ENCODE measurements at places on chromosomes 12 and 14.
A peak's percentile ranks its signal among the peaks of the same experiment; 100 is the strongest.

DNA sequence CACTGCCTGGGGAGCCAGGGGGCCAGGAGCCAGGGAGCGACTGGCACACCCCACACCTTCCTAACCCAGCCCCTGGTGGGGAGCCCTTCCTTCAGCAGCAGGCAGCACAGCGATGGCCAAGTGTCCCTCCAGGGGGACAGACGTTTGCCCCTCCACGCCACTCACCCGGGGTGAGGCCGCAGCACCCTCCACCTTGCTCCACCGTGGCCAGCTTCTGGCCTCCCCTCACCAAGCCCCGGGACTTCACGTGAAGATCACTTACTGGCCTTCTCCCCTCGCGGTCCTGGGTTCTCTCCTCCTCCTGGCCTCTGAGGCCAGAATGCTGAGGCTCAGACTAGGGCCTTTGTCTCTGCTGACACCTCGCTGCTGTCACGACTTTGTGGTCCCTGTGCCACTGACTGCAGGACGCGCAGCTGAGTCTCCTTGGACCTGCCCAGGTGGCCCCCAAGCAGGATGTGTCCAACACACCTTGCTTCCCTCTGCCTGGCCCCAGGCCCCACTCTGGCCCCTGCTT, 3.5 kb upstream of the ASPG start:
- peak; percentile 49 for DNase-seq

DNA sequence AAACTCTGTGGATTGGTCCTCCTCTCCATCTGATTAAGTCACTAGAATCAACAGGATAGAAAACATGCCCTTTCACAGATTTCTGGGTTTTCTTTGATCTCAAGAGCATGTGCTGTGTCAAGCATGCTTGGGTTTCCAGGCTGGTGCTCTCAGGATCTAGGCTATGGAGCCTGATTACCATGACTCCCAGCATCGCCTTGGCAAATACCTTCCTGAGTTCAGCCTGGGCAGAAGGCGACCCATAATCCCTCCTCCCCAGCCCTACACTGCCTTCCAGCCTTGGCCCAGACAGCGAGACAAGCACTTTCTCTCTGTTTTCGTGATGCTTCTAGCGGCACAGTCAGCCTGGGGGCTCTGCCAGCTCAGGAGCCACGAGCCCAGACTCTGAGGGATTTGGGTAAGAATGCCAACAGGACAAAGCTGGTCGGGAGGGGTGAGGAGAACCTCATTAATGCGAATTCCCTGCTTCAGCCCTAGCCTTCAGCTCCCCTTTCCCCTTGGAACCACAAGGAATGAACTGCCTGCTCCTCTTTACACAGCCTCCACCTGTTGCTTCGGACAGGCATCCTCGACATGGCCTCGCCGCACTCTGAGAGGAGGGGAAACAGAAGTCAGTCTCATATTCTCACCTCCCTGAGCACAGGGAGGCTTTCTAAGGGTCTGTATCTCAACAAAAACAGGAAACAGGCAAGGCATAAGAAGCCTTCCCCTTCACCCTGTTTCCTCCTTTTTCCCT, 227.1 kb downstream of the MSRB3 start:
- no peak for DNase-seq

DNA sequence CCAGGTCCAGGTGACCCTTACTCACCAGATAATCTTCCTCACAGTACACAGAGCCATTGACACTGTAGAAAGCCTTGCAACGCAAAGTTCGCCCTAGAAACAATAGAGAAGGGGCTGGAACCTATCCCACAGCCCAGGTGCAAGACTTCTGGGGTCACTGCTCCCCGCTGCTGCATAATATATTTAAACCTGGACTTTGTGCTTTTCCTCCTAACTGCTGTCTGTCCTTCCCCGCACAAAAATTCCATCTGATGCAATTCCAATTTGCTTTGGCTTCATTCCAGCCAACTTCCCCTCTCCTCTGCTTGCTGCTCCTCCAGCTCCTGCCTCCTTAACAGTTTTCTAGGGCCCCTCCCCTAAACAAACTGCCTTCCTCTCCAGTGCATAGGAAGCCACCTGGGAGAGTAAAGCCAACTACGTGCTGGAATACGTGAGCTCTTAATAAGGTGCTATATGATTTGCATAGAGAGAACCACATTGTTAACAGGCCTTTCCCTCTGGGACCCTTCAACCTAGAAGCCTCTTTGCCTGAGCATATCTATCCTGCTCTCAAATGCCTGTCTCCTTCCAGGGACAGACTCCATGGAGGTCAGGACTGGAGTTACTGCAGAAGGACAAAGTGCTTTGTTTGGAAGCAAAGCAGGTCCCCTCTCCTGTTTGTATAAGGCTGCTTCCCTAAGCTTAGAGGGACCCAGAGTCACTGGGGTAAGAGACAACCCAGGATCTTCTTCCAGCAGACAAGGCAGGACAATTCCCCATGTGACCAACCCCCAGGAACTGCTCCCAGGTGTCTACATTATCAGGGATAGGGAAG, 5.5 kb downstream of the AJUBA start:
- no peak for DNase-seq

- DNase-seq, result no peak
These were observed 21.4 kb downstream of the ITPK1 start for GRCh38 chr14:93094121-93094918.

DNA sequence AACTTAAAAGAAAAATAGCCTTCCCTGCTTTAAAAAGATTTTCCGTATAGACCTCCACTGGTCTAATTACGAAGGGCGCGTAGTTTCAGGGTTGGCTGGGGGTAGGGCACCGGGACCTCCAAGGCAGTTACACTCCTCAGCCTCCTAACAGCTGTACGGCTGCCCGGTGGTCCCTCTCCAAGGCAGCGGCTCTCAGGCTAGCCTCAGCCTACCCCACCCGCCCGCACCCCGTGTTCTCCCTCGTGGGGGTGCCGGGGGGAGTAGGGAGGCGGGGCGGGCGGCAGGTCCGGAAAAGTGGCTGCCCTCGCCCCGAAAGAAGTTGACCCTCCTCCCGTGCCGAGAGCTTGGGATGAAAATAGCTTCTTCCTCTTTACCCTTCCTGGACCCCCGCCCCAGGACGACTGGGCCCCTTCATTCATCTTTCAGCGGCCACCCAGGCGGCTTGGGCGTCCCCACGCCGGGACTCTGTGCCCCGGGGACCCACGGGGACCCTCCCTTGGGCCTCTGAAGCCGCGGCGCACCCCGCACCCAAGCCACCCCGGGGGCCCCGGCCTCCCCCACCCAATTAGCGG, 991 bp upstream of the RCOR1 start:
- peak; percentile 88 for DNase-seq

DNA sequence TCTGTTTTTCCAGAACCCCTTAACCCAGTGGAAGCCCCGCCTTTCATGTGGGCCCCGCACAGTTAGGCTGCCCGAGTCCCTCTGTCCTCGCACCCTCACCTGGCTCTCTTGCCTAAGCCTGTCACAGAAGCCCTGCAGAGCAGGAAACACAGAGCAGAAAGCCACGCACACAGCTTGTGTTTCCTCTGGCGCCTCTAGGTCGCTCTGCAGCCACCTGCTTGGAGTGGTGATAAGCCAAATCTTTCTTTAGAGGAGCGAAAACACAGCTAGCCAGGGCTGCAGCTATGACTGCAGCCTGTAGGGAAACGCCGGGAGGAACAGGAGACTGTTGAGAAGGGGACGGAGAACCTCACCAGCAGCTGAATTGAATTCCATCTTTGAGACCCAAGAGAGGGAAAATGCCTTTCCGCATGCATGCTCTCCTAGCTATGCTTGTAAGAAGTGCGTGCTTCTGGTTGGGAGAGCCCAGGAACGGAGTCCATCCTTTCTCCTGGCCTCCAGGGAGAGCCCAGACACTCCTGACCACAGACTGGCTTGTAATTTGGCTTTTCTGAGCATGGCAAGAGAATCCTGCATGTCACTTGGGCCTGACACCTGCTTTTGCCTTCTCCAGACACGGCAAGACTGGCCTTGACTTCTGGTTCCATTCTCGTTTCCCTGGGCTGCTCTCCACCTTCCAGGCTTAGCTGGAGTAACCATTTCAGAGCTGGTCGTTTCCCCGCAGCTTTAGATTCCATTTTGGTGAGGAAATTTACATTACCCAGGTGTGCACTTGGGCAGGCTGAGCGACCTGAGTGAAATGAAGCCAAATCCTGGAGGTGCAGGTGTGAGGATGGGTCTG, 301.6 kb downstream of the CACNA1C start:
- no peak for DNase-seq

- DNase-seq, result no peak
These were observed 361.3 kb downstream of the TMEM121 start for GRCh38 chr14:105887692-105888091.

GRCh38 chr12:114895827-114896226, 211.9 kb upstream of the TBX3 start:
- DNase-seq, result no peak

- DNase-seq, result no peak
These were observed 12.1 kb upstream of the KCNMB4 start for GRCh38 chr12:70353780-70354660.

- peak; percentile 44 for DNase-seq
These were observed 117.5 kb upstream of the FKBP4 start for GRCh38 chr12:2677142-2677880.

GRCh38 chr14:100165376-100165775, 5.9 kb upstream of the DEGS2 start:
- DNase-seq, result peak; percentile 88

DNA sequence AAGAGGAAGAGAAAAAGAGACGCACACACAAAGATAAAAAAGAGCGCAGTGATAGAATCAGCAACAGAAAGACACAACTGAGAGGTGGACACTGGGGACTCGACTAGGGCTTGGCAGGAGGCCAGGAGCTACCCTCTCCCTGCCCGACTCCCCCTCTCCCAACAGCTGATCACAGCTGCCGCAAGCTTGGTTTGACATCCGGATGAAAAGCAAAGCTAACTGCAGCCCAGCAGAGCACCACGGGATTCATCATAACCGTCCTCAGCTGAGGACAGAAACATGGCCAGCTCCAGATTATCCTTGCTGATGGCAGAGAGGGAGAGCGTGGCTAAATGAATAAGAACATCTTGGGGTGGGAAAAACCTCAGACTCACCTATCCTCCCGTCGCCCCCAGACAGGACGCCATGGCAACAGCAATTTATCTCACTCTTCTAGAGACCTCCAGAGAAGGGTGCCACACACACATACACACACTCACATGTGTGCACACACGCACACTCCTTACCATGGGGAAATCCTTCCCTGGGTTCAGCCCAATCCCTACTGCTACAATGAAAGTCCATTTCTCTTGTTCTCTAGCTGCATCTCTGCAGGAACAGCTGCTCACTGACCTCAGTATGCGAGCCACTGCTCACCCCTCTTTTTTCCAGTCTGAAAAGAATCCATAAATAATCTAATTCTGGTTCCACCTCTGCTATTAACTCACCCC, 135.3 kb downstream of the NTF3 start:
- DNase-seq, result no peak

- DNase-seq, result no peak
These were observed 129.0 kb upstream of the ATXN7L3B start for GRCh38 chr12:74408601-74409166.

GRCh38 chr14:54639611-54640010, 72.7 kb downstream of the SAMD4A start:
- DNase-seq, result no peak

DNA sequence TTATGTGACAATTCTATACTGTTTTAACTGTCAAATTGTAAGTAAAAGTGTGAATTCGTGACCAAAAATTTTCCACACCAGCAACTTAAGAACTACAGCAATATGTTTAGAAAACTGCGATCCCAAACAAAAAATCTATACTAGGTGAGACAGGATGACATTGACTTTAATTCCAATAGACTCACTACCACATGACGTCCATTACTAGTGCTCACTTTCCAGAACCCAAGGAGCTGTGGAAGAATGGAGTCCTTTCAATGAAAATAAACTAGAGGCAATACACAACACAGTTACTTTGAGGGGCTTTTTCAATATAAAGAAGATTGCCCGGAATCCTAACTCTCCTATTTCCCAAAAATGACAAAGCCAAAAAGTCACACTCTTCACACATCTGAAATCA, 1.4 kb downstream of the EPS8 start:
- no peak for DNase-seq

DNA sequence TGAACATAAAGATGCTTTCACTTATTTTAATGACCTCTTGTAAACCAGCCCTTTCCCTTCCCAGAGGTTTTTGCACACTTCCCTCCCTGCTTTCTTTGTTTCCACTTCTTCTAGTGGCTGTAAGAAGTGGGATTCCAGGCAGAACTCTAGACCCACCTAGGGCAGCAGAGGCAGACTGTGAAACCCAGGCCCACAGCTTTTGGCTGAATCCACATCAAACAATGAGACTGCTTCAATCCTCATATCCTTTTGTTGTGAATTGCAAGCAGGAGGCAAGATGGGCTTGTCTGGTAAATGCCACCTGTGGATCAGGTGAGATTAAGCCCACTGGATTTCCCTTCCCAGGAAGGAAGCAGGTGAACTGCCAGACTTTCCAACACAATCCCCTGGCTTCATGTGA, 12.8 kb downstream of the CCDC177 start:
- no peak for DNase-seq

GRCh38 chr14:51616256-51616655, 35.5 kb upstream of the FRMD6 start:
- DNase-seq, result no peak

GRCh38 chr12:128313931-128314330, 47.0 kb downstream of the TMEM132C start:
- no peak for DNase-seq

GRCh38 chr14:80956922-80957321, 1.5 kb downstream of the TSHR start:
- no peak for DNase-seq

GRCh38 chr14:48731260-48731659, 854.9 kb downstream of the RPS29 start:
- DNase-seq, result no peak

GRCh38 chr14:20802341-20803084, at the start of gene RNASE1:
RNASE1 (minus strand) TSS chr14:20802844; CDS start chr14:20802068, 776 bp downstream.
- peak; percentile 84 for DNase-seq

- DNase-seq, result no peak
These were observed 130.1 kb downstream of the SAMD4A start for GRCh38 chr14:54697001-54697400.

GRCh38 chr12:29957835-29958234, 174.1 kb upstream of the TMTC1 start:
- no peak for DNase-seq

DNA sequence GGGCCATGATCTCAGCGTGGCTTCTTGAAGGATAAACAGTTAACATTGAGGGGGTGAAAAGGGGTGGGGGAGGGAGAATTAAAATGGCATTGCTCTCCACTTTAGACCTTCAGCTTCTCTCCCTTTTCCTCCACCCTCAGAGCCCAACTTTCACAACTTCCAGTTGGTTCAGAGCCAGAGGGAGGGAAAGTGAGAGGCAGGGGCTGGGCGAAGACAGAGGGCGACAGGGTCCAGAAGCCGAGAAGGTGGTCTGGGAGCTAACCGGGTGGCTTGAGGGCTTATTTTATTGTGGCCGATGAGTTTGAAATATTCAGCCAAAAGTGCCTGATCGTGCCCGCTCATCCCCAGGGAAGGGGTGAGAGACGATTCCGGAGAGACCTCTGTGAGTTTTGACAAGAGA, 4.1 kb downstream of the BMP4 start:
- no peak for DNase-seq

- DNase-seq, result peak; percentile 92
These were observed 755 bp downstream of the SETD1B start for GRCh38 chr12:121804417-121805111.

Data from upper lobe of left lung (tissue), 6 donors.